Left renal pelvis (tissue), 4 donors: ENCODE measurements at places on chromosomes 7 and 10. TPM values are rescaled to one million over a fixed set of nuclear protein-coding genes. Genes with fewer than 3 reads are reported as not detected.

Gene AKR1C1
- polyA plus RNA-seq: 12.1 TPM

Gene SH3PXD2A
- 31.3 TPM for polyA plus RNA-seq

Gene GJD4
- 0.17 TPM for polyA plus RNA-seq

Gene PCGF5
- 23.9 TPM for polyA plus RNA-seq

Gene TMEM236
- polyA plus RNA-seq: 0.32 TPM

Gene SGPL1
- 56.3 TPM for polyA plus RNA-seq

Gene GPR85
- 5.3 TPM for polyA plus RNA-seq

Gene ASIC3
- polyA plus RNA-seq: 2.9 TPM

Gene BMPER
- 20.8 TPM for polyA plus RNA-seq

Gene HABP2
- polyA plus RNA-seq: 0.80 TPM

Gene PANK1
- 51.3 TPM for polyA plus RNA-seq

DNA sequence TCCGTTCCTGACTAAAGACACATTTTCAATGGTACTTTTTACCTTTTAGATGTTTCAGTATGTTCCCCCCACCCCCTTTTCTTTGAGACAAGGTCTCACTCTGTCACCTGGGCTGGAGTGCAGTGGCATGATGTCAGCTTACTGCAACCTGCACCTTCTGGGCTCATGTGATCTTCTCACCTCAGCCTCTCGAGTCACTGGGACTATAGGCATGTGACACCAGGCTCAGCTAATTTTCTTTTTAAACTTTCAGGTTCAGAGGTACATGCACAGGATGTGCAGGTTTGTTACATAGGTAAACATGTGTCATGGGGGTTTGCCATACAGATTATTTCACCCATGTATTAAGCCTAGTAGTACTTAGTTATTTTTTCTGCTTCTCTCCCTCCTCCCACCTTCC, 99.3 kb upstream of the RPA3 start:
- no peak for DNase-seq

DNA sequence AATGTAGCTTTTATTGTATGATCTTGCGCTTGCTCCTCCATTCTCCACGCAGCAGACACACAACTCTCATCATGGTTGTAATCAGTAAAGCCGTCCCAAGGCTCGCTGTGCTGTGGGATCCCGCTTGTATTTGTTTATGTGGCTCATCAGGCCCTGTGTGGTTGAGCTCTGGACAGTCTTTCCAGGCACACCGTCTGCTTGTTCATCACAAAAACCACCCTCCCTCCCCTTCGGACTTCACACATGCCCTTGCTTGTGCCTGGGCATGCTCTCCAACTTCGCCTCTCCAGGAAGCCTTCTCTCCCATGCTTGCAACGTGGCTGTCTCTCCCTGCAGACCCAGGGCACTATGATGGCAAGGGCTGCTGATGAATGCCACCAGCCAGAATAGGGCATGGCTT, 62.4 kb downstream of the HK1 start:
- DNase-seq: no peak

DNA sequence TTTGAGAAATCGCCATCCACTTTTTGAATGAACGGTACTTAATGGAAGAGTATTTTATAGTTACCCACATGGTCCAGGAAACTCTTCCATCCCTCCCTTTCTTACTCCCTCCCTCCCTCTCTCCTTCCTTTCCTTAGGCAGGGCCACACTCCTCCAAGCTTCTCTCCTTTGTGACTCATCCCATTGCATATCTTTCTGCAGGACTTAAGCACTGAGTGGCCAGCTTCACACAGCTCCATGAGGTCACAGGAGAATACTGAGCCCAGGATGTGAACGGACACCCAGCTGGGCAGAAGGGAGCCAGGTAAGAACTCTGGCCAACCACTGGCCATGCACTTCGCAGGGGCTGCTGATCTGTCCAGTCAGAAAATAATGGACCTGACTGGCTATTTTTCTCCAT, 189.7 kb upstream of the ADCY1 start:
- no peak for DNase-seq

- no peak for DNase-seq
These were observed 129.7 kb downstream of the TMEM178B start for GRCh38 chr7:141203586-141203985.

GRCh38 chr7:128163473-128163872, 77.6 kb upstream of the LEP start:
- no peak for DNase-seq

DNA sequence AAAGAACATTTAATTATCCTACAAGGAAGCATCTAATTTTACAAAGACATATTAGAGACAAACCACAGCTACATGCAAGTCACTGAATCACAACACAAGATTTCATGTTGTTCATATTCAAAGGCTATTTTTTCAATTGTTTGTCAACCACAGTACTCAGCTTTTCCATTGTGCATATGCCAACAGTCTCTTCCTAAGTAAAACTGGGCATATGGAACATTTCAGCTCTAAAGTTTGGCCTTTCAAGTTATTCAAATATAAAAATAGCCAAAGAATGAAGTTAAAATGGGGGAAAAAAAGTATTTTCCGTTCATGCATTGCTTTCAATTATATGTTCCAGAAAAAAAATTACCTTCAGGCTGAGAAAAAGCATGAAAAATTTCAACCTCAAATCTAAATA, 537.9 kb downstream of the PLXDC2 start:
- no peak for DNase-seq

DNA sequence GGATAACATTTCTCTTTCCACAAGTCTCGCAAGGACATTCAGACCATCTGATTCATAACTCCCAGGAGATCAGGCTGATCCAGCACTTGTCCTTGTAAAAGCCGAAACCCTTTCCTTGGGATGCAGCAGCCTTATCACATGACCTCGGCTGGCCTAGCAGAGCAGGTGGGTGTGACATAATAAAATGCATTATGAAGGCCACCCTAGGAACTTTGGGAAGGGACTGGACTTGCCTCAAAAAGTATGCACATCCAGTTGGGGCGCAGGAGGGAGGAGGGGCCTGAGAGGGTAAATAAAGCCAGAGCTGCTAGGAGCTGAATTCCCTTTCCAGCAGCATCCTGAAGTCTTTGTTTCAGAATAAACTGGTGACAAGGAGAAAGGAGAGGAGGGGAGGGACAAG, 260.8 kb downstream of the SNX13 start:
- DNase-seq: no peak

DNA sequence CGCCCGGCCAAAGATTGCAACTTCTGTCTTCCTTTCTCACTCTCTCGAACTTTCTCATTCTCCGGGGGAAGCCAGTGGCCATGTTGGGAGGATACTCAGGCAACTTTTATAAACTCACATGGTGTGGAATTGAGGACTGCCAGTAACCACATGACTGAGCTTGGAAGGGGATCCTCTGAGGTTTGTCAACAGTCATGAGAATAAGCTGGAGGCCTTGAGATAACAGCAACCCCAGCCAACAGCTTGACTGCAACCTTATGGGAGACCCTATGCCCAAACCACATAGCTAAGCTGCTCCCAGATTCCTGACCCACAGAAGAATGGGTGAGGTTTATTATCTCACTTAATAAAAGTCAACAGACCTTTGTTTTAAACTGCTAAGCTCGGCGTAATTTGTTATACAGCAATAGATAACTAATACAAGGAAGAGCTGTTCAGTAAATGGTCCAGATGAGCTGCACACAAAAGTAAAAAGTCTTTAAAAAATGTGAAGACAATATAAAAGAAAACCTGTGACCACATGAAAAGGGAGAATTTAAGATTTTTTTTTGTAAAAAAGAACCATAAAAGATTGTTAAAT, 9.6 kb downstream of the SYPL1 start:
- DNase-seq: no peak

DNA sequence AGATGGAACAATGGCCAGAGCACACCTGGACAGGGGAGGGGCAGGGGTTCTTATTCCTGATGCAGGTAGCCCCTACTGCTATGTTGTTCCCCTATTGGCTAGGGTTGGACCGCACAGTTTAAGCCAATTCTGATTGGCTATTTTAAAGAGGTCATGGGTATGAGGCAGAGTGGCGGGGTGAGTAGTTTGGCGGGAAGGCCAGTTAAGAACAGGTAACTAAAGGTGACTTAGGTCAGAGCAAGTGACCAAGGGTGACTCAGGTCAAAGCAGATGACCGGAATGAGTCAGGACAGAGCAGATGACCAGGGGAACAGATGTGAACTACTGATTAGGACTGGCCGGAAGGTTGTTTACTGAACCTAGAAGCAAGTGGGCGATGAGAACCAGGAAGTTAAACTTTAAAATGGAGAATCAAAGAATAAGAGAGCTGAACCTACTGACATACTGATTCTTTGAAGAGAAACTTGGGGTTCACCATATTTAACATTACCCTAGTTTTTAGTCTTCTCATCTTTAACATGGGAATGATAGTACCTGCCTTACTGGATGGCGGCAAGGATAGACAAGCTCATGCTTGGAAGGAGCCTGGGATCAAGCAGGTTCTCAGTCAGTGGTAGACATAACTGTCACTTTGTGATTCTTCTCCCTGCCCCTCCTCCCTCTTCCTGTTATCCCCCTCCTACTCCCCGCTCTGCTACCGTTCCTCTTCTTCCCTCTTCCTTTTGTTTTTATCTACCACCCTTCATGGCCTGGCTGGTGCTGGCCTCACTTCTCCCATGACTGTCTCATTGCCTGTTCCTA, 55.0 kb downstream of the CCNY start:
- DNase-seq: no peak

DNA sequence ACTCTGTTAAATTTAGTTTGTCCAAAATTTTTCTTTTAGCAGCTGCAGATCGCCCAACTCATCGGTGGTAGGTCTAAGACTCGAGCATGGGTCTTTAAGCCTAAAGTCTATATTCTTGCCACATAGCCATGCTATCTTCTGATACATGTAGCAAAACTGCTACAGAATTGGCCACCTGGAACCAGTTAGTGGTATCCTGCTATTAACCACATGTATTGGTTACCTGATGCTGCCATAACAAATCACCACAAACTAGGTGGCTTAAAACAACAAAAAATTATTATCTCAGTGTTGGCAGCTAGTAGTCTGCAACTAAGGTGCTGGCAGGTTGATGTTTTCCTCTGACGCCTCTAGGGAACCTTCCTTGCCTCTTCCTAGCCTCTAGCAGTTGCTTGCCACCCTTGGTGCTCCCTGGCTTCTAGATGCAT, 96.7 kb upstream of the PIK3CG start:
- no peak for DNase-seq

- no peak for DNase-seq
These were observed 31.5 kb downstream of the BTAF1 start for GRCh38 chr10:91955114-91955513.

- no peak for DNase-seq
These were observed 73.5 kb downstream of the TBXAS1 start for GRCh38 chr7:139902436-139903102.

GRCh38 chr7:130356876-130357611, 12.4 kb downstream of the CPA5 start:
- DNase-seq: no peak

DNA sequence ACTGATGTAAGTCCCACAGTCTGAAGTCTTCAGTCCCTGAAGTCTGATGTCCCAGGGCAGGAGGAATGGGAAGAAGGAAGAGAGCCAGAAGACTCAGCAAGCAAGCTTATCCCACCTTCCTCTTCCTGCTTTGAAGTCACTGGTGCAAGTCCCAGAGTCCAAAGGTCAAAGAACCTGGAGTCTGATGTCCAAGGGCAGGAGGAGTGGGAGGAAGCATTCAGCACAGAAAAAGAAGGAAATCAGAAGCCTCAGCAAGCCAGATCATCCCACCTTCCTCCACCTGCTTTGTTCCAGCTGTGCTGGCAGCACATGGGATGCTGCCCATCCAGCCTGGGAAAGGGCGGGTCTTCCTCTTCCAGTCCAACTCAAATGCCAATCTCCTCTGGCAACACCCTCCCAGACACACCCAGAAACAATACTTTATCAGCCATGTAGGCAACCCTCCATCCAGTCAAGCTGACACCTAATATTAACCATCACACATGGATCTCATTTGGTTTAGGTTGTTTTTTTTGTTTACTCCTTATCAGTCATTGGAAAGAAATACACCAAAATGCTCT, 50.9 kb downstream of the ADAM12 start:
- DNase-seq: no peak

DNA sequence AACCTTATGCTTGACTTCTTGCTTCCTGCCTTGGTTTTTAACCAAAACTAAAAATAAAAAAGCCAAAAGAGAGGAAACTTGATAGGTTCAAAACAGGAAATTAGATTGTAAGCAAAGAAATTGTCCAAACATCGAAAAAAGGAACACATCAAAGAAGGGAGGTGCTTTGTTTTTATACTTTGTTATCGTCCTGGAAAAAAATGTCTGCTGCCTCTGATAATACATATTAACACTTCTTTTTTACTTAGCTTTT, 286.6 kb upstream of the C7orf33 start:
- no peak for DNase-seq

DNA sequence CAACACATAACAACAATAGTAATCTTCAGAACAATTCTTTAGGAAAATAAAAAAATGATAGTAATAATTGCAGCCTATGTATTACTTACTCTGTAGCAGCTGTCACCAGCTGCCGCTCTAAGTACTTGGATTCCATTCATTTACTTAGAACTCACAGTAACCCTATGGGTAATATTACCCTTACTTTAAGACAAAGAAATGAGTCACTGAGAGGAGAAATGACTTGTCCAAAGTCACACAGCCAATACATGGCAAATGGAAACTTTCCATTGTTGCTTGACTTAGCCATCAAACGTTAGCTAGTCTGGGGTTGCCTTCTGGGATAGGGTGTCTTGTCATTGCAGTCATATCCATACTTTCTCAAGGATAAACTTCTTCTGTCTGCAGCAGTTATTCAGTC, 3.6 kb downstream of the CCNY start:
- no peak for DNase-seq

DNA sequence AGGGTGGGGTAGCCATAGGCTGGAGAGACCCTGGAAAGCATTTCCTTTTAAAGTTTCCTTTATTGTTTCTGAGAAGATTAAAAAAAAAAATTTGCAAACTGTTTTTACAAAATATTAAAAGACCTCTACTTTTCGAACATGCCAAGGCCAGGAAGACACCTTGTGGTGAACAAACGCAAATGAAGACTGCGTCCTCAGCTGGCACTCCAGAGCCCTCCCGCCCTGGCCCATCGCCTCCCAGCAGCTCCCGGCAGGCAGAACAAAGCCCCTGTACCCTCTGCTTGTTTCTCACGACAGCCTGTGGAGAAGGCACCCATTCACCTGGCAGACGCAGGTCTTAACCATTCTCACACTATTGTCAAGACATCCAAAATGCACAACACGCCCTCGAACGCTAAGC, 56.4 kb downstream of the ESYT2 start:
- no peak for DNase-seq

DNA sequence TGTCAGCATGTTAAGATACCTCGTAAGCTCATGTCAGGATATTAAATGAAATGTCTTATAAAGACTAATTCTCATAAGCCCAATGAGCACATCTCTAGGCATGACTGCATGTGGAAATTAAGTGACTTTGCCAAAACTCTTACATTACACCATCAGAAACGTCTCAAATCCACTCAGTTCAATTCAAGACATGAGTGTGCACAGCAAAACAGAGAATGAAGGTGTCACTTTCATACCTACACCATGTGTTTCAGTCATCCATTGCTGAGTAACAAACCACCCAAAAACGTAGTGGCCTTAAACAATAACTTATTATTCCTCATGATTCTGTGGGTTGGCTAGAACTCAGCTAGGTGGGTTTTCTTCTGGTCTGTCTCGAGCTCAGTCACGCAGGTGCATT, 99.8 kb downstream of the ATE1 start:
- no peak for DNase-seq

- no peak for DNase-seq
These were observed 41.3 kb upstream of the UCN3 start for GRCh38 chr10:5323446-5323845.
